C1 segment of cervical spinal cord (tissue), 14 donors: ENCODE measurements at places on chromosomes 6 and 20.

DNA sequence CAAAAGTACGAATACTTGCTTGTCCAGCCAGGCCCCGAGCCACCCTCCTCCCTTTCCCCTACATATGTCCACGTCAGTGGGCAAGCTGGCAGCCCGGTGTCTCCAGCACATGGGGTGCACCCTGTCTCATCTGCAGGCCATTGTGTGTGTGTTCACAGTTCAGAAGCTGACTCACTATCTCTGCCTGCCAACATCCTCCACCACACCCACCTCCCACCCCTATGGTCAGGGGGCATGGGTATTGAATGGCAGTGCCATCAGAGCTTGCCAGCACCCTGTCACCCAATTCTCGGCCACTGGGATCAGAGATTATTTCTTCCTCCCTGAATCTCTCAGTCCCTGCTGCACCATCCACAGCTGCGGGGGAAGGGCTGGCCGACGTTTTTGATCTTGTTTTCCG lies 195.7 kb downstream of the FARS2 start:
- DNase-seq = no peak

- DNase-seq = no peak
These were observed 24.1 kb downstream of the DEK start for GRCh38 chr6:18240230-18240629.

DNA sequence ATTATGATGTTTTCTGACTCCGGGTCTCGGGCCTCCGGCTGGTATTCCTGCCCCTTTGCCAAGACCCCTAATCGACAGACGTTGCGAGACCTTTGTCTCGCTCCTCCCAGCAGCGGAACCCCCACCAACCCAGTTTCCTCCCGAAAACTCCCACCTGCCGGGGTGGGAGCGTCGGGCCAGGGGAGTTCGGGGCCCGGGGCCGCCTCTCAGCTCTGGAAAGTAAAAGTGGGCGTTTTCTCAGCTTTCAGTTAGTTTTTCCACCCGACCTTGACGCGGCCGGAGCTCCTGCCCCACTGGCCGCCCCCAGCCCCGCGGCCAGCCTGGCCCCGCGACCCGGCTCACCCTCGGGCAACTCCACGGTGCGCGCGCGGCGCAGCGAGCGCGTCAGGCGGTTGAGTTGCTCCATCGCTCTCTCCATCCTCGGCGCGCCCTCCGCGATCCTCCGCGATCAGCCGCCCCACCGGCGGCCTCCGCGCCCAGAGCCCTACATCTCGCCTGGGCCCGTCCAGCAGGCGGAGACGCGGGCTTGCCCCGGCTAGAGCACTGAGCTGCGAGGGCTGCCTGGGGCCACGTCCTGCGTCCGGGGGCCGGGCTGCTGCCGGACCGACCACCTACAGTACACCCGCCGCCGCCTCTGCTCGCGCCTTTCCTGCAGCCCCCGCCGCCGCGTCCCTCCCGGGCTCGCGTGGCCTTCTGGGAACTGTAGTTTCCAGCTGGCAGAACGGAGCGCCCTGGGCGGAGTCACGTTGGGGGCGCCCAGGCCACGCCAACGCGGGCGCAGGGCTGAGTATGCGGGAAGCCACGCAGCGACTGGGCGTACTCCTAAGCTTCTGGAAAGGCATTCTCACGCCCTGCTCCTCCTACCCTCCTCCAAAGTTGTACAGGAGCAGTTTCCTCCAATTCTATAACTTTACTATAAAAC lies at the start of gene HACE1:
HACE1 (minus strand) TSS at position 695 of the 922 bp plus-strand sequence; CDS start at position 418, 277 bp downstream.
- peak; percentile 91 for DNase-seq

GRCh38 chr6:135941275-135942025 lies 89.9 kb downstream of the PDE7B start:
- no peak for DNase-seq

DNA sequence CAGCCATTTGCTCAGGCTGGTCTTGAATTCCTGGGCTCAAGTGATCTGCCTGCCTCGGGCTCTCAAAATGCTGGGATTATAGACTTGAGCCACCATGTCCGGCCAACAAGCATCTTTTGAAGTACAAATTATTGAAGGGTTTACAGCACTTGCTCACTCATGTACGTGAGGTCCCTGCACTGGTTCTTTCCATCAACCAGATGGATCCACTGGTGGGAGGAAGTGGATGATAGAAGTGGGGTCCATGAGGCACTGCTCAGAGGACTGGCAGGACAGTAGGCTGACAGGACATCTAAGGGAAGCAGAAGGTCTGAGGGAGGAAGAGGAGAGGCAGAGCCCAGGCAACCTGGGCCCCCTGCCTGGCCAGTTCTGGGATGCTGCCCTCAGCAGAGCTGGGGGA lies 109.2 kb upstream of the NXT1 start:
- no peak for DNase-seq

GRCh38 chr6:134178161-134179044 lies 126.0 kb upstream of the SLC2A12 start:
- peak; percentile 61 for DNase-seq

DNA sequence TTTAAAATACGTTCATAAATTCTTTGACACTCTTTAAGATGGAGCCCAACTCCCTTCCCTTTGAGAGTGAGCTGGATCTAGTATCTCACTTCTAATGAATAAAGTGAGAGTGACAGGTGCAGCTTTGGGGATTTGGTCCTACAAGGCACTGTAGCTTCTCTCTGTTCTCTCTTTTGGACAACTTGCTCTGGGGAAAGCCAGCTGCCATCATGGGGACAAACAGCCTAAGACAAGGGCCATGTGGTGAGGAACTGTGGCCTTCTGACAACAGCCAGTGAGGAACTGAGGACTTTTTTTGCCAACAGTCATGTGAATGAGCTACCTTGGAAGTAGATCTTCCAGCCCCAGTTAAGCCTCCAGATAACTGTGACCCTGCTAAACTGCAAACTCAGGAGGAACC lies 272.8 kb upstream of the AGPAT4 start:
- DNase-seq = no peak

DNA sequence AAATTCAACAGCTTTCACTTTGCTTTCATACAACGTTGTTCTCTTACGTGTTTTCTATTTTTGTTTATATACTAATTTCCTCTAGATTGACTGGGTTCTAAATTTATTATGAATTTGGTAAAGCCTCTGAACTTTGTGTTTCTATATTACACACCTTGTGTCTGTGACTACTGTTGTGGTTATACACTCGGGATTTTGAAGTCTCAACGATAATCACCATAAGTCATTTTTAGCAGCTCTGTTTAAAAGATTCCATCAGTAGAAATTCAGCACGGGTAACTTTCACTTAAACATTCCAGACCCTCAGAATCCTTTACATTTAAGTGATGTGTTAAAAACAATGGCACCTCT lies 31.8 kb upstream of the HBS1L start:
- DNase-seq = no peak

- DNase-seq = no peak
These were observed 457.2 kb downstream of the KIF16B start for GRCh38 chr20:16115911-16116552.
